Esophagus muscularis mucosa (tissue), 4 donors: ENCODE measurements at places on chromosomes 6 and 20. TPM values are rescaled to one million over a fixed set of nuclear protein-coding genes. Genes with fewer than 3 reads are reported as not detected.

DNA sequence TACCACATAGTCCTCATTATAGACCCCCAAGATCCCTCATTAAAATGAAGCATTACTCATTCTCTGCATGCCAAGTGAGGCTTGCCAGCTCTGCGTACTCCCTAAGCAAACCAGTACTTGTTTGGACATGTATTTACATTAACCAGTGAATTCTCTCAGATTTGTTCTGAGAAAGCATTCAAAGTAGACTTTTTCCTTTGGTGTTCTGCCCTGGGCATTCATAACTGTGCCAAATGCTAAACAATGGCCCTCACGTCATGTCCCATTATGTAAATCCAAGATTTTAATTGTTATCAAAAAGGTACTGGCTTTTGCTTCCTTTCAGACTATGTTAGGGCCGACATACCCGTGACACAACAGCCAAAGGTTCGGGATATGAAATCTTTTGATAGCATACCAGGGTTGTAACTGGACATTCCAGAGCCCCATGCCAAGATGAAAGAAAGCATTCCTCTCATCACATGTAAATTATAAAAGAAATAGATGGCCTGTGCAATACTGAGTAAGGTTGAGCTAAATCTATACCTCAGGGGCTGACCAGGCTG lies 164.2 kb downstream of the ADAT2 start:
- peak; percentile 34 for DNase-seq

DNA sequence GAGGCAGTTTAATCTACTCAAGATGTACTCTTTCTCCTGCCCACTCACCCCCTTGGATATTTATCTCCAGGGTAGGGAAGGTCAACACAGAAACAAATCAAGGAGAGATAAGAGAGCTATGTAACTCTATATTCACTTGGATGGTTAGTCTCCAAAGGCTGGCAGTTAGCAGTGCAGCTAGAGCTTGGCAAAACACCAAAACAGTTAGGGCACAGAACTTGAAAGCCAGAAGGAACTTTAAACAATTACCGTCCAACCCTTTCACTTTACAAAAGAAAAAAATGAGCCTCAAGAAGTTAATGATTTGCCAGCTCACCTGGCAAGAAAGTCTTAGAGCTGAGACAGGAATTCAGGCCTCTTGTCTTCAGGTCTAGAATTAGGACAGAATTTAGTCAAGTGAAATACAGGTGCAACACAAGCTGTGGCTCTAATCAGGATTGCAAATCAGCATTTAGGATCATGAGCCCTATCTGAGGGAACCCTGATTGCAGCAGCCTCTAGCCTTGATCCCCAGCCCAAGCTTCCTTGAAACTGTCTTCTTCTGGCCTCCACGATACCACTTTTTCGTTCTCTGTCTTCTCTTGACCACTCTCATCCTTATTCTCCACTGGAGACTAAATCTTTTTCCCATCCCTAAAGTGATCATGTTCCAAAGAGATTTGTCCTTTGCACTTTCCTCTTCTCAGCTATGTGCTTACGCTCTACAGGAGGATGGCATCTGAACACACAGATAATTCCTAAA lies 14.9 kb downstream of the NEDD9 start:
- DNase-seq, result no peak

GRCh38 chr6:113649276-113649675 lies 207.9 kb upstream of the MARCKS start:
- no peak for DNase-seq

DNA sequence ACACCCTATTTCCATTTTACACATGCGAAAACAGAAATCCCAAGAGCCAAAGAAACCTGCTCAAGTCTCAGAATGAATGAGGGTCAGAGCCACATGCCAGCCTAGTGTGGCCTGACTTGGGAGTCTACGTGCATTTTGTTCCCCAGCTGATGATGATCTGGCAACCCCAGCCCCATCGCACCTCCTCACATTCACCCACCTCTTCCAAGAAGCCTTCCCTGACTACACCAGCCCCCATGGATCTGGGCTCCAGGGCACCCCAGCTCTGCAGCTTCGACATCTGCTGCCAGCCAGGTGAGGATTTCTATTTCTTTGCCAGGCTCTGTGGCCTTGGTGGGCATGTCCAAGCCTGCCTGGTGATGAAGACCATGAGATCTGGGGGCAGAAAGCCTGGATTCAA lies 41.0 kb downstream of the ANGPT4 start:
- no peak for DNase-seq

DNA sequence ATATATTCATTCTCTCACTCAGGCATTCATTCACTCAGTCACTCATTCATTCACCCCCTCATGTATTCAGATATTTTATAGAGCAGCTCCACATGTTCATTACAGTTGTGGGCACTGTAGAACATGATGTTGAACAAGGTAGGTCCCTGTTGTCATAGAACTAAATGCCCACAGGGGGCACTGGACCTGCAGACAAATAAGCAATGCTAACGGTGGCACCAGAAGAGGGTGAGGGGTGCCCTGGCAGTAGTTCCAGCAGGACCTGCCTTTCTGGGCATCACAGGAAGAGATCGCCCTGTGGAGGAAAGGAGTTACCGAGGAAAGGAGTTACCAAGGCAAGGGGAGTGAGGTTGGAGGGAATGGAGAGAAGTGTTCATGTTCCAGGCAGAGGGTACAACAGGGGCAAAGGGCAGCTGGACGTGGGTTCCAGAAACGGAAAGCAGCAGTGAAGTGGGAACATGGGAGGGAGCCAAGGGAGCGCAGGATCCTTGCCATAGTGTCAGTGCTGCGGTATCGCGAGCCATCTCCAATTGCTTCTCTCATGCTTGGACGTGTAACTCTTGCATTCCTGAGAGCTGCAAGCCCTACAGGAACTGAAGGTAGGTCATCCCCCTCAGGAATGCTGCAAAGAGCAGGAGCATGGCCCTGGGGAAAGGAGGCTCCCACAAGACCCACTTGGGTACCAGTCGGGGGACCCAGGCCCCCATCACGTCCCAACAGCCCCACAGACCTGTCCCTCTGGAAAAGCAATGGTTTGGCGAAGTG lies 128.2 kb downstream of the EDN3 start:
- DNase-seq, result no peak

GRCh38 chr6:90294989-90295853 lies 1.4 kb downstream of the BACH2 start:
- no peak for DNase-seq

The EBF4 gene
- 23.7 TPM for total RNA-seq

DNA sequence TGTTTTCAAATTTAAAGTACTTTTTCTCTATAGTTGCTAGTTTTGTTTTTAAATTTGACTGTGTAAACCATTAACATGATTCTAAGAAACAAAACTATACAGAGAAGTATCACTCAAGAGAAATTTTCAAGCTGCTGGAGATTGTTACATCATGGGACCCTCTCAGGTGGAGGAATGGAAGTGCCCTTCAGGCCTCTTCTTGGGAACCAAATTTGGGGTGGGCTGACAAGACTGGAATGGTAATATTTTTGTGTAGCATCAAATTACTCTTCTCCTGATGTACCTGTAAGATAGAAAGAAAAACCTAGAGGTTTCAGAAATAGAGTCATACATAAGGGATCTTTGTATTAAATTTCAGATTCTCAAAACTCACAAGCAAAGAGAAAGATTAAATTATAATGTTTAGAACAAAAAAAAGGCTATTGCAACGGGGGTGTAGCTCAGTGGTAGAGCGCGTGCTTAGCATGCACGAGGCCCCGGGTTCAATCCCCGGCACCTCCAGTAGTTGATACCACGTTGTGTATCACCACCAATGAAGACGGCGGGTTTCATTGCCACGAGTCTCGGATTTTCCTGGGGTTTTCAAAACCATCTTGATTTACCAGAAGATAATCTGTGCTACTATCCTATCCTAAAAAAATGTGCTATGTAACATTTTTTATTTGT lies 193.7 kb downstream of the GPX5 start:
- no peak for DNase-seq

The AP5S1 gene
- 7.9 TPM for total RNA-seq

- DNase-seq, result no peak
These were observed 23.6 kb downstream of the TOMM6 start for GRCh38 chr6:41811095-41811494.

The PAX1 gene
- total RNA-seq, result not detected

DNA sequence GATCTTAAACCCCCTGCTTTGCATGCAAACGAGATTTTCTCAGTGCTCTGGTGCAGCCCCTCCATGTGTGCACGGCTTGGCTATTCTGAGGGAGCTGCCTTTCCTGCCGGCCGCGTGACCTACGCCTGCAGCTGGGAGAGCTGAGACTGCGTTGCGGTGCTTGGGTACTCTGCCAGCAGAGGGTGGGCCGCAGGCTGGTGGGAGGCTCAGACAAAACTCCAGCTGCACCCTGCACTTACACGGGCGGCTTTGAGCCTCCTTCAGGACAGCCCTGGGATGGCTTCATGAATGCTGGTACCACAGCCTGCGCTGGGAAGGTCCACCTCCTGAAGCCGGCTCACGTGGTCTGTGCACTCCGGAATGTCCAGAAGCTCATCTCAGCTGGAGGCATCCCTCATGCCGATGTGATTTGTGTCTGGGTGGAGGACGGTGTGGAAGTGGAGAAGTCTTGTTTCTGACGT lies 223.7 kb downstream of the DLL1 start:
- no peak for DNase-seq

The PROKR2 gene
- not detected for total RNA-seq

- DNase-seq, result no peak
These were observed 197.9 kb downstream of the LRFN2 start for GRCh38 chr6:40389254-40389653.

The SLC17A9 gene
- total RNA-seq, result 2.2 TPM

The PDYN gene
- not detected for total RNA-seq

DNA sequence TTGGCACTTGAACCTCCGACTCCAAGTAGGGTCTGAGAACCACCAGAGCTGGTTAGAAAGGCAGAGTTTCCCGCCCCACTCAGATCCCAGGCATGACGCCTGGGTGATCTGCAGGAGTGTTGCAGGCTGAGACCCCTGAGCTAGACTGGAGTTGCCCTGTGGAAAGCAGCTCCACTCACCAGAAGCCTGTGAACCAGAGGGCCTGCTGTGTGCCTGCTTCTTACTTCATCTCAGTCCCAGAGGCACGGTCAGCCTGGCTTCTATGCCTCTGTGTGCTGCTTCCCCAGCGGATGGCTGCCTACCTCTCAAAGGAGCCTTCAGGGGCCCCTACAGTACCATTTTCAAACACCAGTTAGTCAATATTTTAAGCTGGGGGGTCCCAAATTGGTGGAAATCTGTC lies 15.6 kb upstream of the CCN6 start:
- DNase-seq, result no peak

The EFCAB8 gene
- 0.17 TPM for total RNA-seq

The ZSCAN31 gene
- total RNA-seq, result 20.8 TPM

DNA sequence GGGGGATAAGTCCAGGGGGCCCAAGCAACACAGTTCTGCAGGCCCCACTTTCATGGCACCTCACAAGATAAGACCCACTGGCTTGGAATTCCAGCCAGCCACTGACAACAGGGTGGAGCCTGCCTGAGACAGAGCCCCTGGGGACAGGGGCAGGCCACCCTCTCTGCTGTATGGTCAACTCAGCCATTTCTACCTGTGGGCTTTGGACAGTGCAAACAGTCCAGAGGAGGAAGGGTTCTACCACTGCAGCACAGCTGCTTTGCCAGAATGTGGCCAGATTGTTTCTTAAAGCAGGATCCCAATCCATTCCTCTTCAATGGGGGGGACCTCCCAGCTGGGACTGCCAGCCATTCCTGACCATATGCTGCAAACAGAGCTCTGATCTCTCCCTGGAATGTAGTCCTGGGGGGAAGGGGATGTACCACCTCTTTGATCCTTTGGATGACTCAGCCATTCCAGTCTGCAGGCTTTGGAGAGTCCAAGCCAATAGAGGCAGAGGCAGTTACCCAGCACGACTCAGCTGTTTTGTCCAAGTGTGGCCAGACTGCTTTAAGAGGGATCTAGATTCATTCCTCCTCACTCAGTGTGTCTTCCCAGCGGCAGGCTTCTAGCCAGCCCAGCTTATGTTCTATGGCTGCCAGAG lies 842.2 kb downstream of the EPHA7 start:
- no peak for DNase-seq

DNA sequence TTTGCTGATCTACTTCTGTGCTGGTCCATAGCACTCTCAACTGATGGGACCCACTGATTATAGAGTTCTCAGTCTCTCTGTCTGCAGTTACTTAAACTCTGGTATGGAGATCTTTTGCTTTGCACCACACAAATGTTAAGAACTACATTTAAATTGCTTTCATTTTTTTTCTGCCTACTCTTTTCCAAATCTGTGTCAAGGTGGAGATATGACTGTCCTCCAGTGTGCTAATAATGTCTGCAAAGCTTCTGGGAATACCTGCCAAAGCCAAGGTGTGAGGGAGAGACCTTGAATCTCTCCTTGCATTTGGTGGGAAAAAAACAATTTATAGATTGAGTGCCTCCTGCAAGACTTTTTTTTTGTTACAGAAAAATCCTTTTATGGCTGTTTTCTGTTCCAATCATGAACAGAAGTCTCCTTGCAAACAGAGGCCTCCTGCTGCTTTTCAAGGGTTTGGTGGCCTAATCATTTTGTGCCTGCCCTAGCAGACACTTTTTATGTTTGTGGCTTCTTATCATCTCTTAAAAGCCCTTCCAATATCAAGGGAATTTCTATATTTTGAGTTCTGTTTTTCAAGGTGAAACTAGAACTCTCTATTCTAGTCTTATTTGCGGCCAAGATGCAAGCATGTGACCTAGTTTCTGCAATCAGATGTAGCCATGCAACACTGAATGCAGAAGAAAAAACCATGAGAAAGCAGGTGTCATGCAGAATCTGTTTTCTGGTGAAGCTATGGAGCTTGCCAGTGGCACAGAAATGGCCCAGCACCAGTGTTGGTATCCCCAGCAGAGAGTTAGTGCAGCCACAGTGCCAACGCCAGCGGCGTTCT lies 23.2 kb upstream of the AKIRIN2 start:
- no peak for DNase-seq

DNA sequence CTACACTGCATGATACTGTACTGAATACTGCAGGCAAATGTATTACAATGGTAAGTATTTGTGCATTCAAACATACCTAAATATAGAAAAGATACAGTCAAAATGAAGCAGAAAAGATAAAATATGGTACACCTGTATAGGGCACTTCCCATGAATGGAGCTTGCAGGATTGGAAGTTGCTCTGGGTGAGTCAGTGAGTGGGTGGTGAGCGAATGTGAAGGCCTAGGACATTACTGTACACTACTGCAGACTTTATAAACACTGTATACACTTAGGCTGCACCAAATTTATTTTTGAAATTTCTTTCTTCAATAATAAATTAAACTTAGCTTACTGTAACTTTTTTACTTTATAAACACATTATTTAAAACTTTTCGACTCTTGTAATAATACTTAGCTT lies 213.1 kb downstream of the ATXN1 start:
- no peak for DNase-seq
